Coronary artery (tissue), 2 donors: ENCODE measurements at places on chromosomes 6 and 20.

GRCh38 chr6:7910298-7910653 is 312 bp downstream of the TXNDC5 start:
- DNase-seq: peak; percentile 74

DNA sequence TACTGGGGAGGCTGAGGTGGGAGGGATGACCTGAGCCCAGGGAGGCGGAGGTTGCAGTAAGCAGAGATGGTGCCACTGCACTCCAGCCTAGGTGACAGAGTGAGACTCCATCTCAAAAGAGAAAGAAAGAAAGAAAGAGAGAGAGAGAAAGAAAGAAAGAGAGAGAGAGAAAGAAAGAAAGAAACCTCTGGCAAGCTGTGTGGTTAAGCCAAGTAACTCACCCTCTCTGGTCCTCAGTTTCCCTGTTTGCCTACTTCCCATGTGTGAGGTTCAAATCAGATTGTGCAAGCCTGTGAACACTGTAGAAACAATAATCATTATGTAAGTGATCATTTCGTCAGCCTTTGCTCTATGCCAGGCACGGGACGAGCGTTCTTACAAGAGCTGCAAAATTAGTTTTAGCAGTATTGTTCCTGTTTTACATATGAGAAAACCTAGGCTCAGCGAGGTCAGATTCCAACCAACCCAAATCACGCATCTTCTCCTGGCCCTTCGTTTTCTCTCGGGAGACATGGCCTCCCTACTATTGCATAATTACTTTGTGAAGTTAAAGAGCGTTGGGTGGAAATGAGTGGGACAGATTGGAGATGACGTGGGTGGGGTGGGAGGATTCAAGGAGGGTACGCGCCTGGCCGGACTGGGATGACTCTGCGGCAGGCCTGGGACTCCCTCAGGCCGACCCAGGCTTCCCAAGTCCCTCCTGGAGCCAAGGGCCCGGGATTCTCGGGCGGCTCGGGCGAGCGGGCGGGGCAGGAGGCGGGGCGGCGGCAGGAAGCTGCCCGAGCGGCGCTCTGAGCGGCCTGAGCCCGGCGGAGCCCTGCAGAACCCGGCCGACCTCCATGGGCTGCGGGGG is at the start of gene SNX21:
Gene SNX21 (plus strand): TSS at position 770 of the 853 bp plus-strand sequence. CDS start 121 bp downstream, outside the sequence.
- DNase-seq: peak; percentile 95

- DNase-seq: no peak
Observed at GRCh38 chr20:64081624-64081964, 1.7 kb downstream of the OPRL1 start.

- no peak for DNase-seq
Observed at GRCh38 chr20:49961413-49961812, 21.4 kb upstream of the SNAI1 start.

- DNase-seq: no peak
Observed at GRCh38 chr6:52190409-52190808, 4.2 kb downstream of the IL17A start.

DNA sequence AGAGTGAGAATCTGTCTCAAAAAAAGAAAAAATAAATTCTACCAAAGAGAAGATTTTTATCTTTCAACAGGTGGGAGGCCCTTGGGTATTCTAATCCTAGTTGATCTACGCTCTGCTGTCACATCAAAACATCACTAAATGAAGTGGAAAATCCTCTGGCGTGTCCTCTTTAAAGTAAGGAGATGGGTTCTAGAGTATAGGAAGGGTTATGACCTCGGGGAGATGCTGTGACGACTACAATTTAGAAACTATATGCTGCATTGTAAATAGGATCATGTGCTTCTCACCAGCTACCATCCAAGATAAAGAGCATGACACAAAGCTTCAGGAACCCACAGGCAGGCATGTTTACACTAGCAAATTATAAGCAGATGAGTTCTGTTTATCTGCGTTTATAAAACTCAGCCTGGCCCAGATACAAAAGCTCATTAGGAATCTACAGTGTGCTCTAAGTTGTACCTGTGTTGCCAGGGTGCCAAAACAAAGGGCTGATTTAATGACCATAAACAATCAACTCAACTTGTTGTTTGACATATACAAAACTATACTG is 197.1 kb upstream of the PLN start:
- no peak for DNase-seq

DNA sequence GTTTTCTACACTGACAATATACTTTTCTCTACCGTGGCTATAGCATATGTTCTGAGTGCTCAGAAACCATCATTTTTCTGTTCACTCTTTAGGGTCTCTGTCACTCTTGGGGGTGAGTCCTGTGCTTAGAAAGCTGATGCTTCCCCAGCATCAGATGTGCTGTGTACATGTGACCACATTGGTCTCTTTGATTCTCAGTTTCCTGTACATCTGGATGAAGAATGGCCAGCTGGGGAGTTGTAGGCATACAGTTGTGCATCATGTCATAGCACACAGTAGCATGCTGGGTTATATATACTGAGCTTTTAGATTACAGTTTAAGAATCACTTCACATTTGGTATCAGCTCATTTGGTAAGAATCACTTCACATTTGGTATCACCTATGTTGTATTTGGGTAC is 238.6 kb upstream of the PREP start:
- DNase-seq: no peak

GRCh38 chr6:92582211-92582610 is 837.1 kb downstream of the EPHA7 start:
- no peak for DNase-seq

DNA sequence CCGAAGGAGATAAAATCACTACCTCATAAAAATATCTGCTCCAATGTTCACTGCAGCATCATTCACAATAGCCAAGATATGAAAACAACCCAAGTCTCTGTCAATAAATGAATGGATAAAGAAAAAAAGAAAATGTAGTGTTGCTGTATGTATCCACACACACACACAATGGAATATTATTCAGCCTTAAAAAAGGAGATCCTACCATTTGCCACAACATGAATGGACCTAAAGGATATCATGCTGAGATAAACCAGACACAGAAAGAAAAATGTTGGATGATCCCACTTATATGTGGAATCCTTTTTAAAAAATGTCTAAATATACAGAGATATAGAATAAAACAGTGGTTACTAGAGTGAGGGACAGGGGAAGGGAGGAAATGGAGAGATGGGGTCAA is 192.2 kb upstream of the TAB2 start:
- DNase-seq: no peak

- DNase-seq: no peak
Observed at GRCh38 chr6:143361536-143362191, 88.8 kb downstream of the ADAT2 start.

GRCh38 chr6:109091314-109092024 is 3.2 kb downstream of the SESN1 start:
- DNase-seq: no peak

DNA sequence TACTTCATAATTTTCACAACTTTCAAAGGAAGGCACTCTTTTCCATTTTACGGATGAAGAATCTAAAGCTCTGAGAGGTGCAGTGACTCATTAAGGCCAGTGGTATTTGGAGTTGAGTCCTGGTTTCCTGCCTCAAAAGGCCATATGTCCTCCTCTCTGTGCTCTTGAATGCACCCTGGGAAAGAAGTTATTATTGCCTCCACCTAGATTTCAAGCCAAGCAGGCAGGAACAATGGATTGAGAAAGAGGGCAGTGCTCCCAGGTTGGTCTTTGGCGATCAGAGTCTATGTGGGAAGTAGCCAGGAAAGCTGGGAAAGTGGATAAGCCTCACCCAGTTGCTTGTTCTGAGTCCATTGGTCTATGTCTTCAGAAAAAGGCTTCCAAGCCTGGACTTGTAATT is 165.0 kb downstream of the MAFB start:
- no peak for DNase-seq

DNA sequence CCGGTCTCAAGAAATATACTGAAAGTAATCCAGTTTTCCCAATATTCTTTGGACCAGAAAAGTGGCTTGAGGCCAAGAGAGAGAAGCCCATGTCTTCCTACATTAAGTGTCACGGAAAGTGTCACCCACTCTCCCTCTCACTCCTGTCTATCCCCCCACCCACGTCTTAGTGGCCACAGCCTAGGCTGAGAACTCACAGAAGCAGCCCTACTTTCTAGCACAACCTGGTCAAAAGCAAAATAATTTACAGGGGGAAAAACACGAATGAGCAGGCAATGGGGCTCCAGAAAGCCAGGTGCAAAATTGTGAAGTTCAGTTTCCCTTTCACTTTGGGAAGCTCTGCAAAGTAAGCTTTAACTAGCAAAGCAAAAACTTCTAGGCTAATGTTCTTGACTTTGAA is 118.0 kb downstream of the OPRM1 start:
- no peak for DNase-seq

GRCh38 chr6:69027861-69028260 is 392.8 kb downstream of the ADGRB3 start:
- no peak for DNase-seq

GRCh38 chr6:167540796-167541195 is 215.9 kb downstream of the TTLL2 start:
- no peak for DNase-seq

DNA sequence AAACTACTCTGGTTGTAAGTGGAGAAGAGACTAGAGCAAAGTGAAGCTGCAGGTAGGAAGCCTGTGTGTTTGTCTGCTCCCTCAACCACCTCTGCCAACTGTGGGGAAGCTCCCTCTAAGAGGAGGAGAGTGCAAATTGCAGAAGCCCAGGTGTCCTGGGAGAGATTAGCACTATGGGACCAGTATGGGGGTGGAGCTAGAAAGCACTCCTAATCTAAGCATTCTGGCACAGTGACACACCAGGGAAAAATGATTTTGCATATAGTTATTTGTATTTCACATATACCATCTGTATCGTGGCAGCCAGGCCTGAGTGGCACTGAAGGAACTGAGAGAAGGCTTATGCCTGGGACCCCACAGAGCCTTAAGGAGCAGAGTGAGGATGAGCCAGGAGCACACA is 12.8 kb downstream of the GSTA1 start:
- no peak for DNase-seq

DNA sequence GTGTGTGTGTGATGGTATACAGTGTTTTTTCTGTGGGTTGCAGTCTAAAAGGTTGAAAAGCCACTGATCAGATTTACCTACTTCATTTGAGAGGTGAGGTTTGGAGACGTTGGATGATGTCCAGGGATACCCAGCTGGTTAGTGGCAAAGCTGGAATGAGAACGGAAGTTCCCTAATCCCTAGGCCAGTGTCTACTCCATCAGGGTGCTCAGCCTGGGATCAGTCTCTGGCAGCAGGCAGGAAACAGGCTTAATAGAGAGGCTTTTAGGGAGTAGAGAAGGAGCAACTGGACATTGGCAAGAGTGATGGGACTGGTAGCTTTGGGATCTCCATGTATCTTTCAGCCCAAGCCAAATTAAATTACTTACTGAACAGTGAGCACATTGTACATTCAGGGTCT is 80.7 kb downstream of the C6orf52 start:
- no peak for DNase-seq

- DNase-seq: no peak
Observed at GRCh38 chr6:56244089-56244488, 3.3 kb downstream of the COL21A1 start.

DNA sequence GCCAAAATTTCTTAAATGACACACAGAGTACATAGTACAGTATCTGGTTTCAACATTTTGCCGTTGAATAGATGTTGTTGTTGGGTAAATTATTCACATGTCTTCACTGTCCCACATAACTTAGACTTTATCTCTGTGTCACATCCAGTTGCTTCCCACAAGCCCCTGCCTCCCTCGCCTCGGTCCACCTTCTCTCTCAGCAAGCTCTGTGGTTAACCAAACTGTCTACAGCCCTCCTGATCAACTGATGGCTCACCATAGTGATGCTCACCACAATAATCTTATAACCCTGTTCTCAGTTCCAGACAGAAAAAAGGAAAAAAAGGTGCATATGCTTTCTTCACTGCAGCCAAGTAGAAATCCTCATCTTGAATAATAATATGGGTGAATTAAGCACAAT is 23.0 kb downstream of the IL17F start:
- DNase-seq: no peak

DNA sequence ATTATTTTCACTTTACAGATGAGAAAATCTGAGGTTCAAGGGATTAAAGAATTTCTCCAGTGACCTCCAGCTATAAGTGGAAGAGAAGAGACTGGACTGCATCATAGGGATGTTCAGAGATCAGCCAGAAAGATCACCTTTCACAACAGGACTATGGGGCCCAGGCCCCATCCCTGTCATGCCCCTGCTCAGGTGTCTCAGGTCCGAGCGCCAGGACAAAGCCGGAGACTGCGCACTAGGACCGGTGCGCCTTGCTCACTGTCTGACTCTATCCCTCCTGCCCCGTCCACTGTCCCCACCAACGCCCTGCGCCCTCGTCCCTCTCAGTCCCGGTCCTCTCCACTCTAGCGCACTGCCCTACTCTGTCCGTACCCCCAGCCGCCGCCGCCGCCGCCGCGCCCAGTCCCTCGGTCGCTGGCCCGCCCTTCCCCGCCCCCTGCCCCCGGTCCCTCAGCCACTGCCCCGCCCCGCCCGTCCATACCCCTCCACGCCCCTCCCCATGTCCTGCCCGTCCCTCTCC is 521 bp upstream of the RAD21L1 start:
- no peak for DNase-seq

DNA sequence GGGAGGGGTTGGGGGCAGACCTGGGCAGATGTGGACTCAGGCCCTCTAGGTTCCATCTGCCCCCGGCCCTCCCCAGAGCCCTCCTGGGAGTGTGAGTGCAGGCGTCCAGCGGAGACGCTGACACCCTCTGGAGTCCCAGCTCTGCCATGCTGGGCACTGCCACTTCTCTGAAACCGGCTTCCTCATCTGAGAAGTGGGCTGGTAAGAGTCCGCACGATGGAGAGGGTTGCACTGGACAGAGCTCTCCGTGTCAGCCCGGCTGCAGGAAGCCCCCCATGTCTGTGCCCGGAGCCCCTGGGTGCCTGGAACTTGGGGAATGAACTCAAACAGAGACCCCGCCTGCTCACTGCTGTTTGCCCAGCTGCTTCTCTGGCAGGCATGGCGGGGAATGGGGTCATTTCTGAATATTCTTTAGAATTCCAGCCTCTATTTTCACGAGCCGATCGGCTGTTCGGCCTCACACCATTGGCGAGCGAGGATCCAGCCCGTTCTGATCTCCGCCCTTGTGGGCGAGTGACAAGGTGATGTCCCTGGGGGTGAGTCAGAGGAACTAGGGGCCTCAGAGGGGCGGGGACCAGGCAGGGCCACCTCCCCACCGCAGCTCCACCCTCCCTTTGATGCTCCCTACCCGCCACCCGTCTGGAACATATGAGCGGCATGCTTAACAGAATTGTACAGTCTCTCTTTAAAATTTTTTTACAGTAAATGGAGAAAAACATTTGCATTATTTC is 47.8 kb upstream of the GATA5 start:
- DNase-seq: no peak

DNA sequence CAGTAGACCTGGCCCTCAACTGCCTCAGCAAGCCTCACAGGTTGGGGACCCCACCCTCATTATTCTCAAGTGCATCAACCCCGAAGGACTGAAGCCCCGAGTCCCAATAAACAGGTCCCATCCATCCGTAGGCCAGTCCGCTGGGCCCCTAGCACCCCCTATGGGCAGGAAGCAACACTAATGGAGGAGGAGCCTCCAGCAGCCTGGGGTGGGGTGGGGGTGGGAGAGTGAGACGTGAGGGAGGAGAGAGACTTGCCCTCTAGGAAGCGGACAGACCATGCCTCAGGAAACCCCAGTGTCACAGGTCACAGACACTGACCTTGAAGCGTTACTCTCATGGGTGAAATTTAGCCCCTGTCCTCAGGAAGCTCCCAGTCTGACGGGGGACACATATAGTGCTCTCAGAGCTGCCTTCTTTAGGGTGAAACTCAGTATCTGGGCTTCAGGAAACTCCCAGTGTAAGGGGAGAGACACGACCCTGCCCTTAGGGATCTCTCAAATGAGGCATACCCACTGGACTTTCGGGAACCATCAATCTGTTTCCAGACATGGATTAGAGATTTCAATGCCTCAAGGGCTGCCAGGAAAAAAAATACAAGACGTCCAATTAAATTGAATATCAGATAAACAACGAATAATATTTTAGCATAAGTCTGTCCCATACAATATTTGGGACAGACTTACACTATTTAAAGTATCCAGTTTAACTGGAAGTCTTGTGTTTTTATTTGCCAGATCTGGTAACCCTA is 125.8 kb downstream of the MRPL14 start:
- DNase-seq: no peak
